HepG2 (cell line): ENCODE measurements at places on chromosomes 2 and 18. TPM values are rescaled to one million over a fixed set of nuclear protein-coding genes. Genes with fewer than 3 reads are reported as not detected.

Gene RTP5
- total RNA-seq, result not detected in 2 replicates

Gene CLK1
- total RNA-seq, result 35.2 and 66.6 TPM in 2 replicates

- DNase-seq, result peak; percentile 40
These were observed at the start of gene CREG2 for GRCh38 chr2:101387151-101387834. Gene CREG2, minus strand, starts transcription at chr2:101387503. Its CDS starts 46 bp downstream, at chr2:101387457.

DNA sequence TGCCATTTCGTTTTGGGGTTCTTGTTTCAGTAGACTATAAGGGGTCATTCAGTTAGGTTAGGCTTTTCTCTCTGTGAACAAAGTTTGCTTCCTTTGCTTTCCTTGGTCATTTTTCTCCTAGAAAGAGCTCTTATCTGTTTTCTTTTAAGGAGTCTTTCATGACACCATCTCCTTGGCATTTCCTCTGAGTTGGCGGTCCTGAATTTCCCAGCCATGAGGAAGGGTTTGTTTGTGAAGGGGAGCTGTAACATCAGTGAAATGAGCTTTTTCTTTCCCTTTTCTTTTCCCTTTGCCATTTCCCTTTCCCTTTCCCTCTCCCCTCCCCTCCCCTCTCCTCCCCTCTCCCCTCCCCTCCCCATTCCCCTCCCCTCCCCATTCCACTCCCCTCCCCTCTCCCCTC is 61.7 kb downstream of the MAP4K4 start:
- no peak for DNase-seq

Gene RESP18
- total RNA-seq, result not detected in 2 replicates

Gene HOXD1
- 10.0 and 10.4 TPM in 2 replicates for total RNA-seq

- no peak for DNase-seq
These were observed 27.3 kb upstream of the MLPH start for GRCh38 chr2:237459741-237460174.

- DNase-seq, result peak; percentile 50
These were observed 26.2 kb downstream of the PHLPP1 start for GRCh38 chr18:62741584-62741983.

Gene LDLRAD4
- total RNA-seq, result 10.4 and 13.6 TPM in 2 replicates

Gene RNF125
- total RNA-seq, result 0.58 and 1.3 TPM in 2 replicates

Gene STK16
- total RNA-seq, result 27.0 and 28.0 TPM in 2 replicates

GRCh38 chr2:60550178-60550983 is 3.1 kb downstream of the BCL11A start:
- peak; percentile 56 for DNase-seq

GRCh38 chr18:46566111-46566510 is 90.9 kb downstream of the LOXHD1 start:
- DNase-seq, result no peak

GRCh38 chr2:209496586-209496982 is 72.7 kb downstream of the MAP2 start:
- no peak for DNase-seq

GRCh38 chr2:8224347-8225190 is 457.3 kb upstream of the ID2 start:
- no peak for DNase-seq

- DNase-seq, result no peak
These were observed 5.6 kb downstream of the ZAP70 start for GRCh38 chr2:97718942-97719341.

- DNase-seq, result no peak
These were observed 219.8 kb downstream of the PTGR3 start for GRCh38 chr18:74989134-74989533.

- no peak for DNase-seq
These were observed 2.8 kb downstream of the RAB12 start for GRCh38 chr18:8611916-8612576.

Gene HDAC4
- total RNA-seq, result 9.1 and 10.1 TPM in 2 replicates

Gene NR4A2
- total RNA-seq, result not detected in 2 replicates

Gene DYSF
- 0.15 and 0.17 TPM in 2 replicates for total RNA-seq

DNA sequence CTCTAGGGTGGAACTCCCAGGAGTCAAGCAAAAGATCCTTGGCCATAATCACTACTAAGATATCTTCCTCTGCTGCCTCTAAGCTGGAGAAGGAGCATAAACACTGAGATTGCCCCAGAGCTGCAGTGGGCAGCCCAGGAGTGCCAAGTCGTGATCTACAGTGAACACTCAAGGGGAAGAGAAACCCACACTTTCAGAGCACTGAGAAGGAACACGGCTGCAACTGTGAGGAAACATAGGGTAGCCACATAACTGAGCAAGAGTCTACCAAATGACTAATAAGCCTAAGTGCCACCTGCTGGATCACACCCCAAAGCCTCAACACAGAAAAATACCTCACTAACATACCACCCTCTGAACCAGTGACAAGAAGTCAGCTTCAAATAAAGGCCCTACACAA is 79.6 kb upstream of the RAB12 start:
- no peak for DNase-seq

Gene AP1S3
- 16.3 and 26.3 TPM in 2 replicates for total RNA-seq

- no peak for DNase-seq
These were observed 135.8 kb downstream of the COPS8 start for GRCh38 chr2:237221443-237221842.

GRCh38 chr2:61272421-61273070 is 110.6 kb downstream of the C2orf74 start:
- no peak for DNase-seq

DNA sequence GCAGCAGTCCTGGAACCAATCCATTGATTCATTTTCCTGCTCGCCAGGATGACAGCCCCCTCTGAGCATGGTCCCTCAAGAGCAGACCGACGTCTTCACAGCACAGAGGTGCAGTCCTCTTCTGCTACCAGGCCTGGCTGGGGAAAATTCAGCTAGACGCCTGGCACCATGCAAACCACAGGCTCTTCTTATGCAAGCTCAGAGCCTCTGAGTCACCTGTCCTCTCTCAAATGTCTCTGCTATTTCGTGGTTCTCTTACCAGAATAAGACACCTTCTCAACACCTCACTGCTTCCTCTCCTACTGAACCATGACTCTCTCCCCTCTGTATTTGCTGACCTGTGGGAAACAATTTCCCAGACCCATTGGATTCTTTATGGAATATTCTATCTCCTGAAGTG is 79.8 kb upstream of the CYRIA start:
- no peak for DNase-seq

GRCh38 chr2:190748966-190749365 is 100.1 kb downstream of the NAB1 start:
- DNase-seq, result no peak

DNA sequence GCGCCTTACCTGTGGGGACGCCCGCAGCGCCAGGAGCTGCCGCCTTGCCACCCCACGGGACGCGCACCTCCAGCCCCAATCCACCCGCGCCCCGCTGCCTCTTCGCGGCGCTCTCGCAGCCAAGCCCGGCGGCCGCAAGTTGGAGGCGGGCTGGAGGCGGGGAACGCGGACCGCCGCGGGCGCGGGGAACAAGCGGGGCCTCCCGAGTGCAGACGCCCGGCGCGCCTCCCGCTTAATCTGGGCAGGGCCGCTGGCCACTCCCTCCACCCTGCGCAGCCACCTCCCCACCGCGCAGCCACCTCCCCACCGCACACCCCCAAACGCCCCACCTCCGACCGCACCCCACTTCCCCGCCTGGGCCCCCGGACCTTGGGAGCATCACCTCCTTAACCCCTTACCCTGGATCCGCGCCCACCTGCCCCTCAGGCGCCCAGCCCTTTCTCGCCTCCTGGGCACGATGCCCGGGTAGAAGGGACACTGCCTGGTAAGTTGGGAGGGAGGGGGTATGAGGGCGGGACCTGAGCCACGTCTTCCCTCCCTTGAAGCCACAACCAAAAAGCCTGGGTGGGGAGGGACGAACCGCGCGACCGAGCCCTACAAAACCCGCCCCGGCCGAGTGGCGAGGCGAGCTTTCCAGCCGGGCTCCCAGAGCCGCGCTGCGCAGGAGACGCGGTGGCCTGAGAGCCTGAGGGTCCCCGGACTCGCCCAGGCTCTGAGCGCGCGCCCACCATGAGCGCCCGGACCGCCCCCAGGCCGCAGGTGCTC is at the start of the genes COL4A3 and COL4A4:
COL4A3 (plus strand) TSS at position 627 of the 765 bp plus-strand sequence; CDS start at position 730, 103 bp downstream.
COL4A4 (minus strand) TSS at position 208 of the 765 bp plus-strand sequence. CDS start 16,722 bp downstream, outside the sequence.
- no peak for DNase-seq

Gene RAD51AP2
- 0.07 and 0.11 TPM in 2 replicates for total RNA-seq

Gene UGT1A4
- not detected in 2 replicates for total RNA-seq

DNA sequence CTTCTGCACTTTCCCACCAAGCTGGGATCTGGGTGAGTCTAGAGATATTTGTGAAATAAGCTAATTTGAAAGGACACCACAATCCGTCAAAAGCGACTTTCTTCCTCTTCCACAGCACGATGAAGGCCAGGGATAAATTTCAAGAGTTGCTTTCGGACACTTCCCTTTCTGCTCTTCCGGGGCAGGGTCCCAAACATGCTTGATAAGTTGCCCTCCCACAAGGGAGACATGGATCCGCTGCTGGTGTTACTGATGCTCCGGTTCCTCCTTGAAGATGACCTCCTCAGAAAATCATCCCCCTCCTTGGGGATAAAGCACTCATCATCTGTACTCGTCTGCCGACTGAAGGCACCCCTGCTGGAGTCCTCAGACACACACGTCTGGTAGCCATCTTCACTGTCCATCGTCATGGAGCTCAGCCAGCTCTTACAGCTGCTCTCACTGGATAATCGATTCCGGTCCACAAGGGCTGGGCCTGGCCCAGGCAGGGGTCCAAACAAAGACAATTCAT is 28.2 kb downstream of the CYTIP start:
- DNase-seq, result no peak

Gene NT5DC4
- total RNA-seq, result 2.4 and 4.2 TPM in 2 replicates
